ENCODE measurements at places on chromosomes 7 and 10.

GRCh38 chr10:45673074-45673648 lies 589 bp upstream of the ZFAND4 start:
- no peak for DNase-seq

- DNase-seq: peak; percentile 17
These were observed 25.4 kb upstream of the PRXL2A start for GRCh38 chr10:80382989-80383388.

- DNase-seq: no peak
These were observed 17.1 kb downstream of the NPFFR1 start for GRCh38 chr10:70266701-70267100.

DNA sequence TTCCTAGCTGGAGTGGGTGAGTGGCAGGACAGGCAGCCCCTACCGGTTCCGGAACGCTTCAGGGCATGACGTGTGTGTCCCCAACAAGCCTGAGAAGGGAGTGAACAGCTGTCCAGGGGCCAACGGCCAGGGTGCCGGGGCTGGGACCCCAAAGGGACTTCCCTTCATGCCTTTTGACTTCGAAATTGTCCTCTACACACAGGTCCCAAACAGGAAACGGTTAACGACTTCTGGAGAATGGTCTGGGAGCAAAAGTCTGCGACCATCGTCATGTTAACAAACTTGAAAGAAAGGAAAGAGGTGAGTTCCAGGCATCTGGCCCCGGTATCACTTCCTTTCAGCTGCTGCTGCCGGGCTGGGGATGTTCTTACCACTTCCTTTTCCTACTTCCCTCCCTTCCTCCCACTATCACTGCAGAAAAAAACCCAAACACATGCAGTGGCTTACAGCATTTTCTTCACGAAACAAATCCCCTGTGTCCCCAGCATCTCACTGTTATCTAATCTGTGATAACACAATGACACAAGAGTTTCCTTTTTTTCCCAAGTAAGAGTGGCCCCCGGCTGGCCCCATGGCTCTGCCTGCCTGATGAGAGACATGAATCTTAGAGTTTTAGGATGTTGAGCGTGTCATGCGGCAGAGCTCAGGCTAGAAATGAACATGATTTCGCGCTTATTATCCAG lies 63.2 kb downstream of the MKI67 start:
- no peak for DNase-seq

- DNase-seq: no peak
These were observed 73.6 kb downstream of the SLC13A1 start for GRCh38 chr7:123126171-123126570.

DNA sequence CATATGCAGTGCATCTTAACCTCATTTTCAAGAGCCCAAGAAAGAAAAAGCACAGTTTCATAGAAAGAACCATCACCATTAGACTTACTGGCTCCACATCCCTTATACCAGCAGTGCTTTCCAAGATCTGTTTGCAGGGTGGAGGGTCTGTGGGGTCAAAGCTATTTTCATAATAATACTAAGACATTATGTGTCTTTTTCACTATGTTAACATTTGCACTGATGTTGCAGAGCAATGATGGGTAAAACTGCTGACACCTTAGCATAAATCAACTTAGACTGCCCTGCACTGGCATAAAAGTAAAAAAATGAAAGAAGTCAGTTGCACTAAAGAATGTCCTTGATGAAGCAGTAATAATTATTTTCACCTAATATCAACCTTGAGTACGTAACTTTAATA lies 166.2 kb downstream of the SKAP2 start:
- no peak for DNase-seq

- DNase-seq: no peak
These were observed 1.6 kb downstream of the SPOCK2 start for GRCh38 chr10:72086466-72087391.
